SJCRH30 (cell line): ENCODE measurements at places on chromosomes 2 and 18.

DNA sequence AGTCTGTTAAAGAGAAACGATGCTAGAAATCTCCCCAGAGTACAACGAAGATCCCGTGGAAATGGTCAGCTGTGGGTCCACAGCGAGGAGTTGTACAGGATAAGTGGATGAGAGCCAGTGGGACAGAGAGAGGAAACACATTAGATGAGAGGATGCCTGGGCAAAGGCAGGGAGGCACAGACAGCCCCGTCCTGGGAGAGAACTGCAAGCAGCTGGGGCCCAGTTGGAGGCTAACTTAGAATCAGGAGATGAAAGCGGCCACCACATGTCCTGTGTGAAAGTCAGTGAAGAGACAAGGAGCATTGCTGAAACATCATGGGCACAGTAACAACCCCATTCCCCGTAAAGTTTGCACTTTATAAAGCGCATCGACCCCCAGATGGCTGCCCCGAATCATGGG is 157.5 kb downstream of the RAPGEF4 start:
- DNase-seq = peak; percentile 22

DNA sequence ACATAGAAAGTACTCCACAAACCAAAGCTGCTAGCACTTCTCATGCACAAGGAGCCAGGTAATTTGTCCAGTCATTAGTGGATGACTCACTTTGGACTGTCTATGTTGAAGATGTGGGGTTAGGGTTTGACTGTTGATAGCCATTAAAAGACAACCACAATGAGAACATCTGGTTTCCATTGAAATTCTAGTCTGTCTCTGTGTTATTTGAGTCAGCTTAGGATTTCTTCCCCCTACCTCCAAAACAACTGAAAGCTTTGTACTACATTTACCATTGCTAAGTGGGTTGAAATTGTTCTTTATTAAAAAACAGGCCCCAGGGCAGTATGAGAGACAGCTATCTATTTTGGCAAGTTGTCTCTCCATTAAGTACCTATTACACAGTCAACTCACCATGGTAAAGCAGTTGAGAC is 50.2 kb upstream of the ANKRD44 start:
- DNase-seq = no peak

- no peak for DNase-seq
Observed at GRCh38 chr2:86809481-86810121, 18.9 kb upstream of the CD8A start.

- no peak for DNase-seq
Observed at GRCh38 chr2:172013396-172013795, 13.6 kb downstream of the METAP1D start.

GRCh38 chr18:76952747-76953146 is 130.4 kb downstream of the ZNF236 start:
- no peak for DNase-seq

DNA sequence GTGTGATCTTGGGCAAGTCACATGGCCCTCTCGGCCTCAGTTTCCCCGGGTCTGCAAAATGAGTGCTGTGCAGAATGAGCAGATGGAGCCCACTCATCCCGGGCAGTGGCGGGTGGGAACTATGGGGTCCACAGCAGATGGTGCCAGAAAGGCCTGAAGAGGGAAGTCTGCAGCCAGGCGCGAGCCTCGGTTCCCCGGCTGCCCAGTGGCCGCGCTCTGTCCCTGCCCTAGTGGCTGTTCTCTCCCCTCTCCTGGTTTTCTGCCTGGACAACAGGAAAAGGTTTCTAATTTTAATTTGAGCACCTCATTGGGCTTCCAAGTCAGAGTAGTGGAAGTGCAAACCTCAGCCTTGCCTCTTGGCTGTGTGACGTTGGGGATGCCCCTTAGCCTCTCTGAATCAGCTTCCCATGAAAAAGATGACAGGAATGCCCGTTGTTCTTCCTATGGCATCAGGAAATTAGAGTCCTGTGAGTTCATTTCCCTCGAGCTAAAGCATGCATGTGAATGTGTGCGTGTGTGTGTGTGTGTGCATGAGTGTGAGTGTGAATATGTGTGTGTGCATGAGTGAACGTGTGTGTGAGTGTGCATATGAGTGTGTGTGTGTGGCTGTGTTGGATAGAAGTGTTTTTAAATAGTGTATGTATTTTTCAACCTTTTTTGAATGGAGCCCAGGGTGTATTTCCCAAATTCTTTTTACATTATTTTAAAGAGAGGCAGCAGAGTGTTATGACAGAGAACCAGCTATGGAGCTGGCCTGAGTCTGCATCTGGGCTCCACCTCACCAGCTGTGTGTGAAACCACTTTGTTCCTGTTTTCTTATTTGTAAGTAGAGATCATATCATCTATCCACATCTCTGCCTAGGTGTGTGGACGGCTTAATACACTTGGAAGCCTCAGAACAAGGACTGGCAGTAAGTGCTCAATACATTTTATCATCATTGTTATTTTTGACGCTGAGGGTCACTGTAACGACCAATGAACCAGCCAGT is 41.3 kb downstream of the RRM2 start:
- no peak for DNase-seq

- no peak for DNase-seq
Observed at GRCh38 chr2:236916181-236916580, 169.5 kb upstream of the COPS8 start.

GRCh38 chr18:70078106-70078505 is 127.4 kb downstream of the RTTN start:
- no peak for DNase-seq

- no peak for DNase-seq
Observed at GRCh38 chr2:102233132-102233884, 46.5 kb downstream of the IL1RL2 start.
